ENCODE measurements at places on chromosomes 4 and X.

DNA sequence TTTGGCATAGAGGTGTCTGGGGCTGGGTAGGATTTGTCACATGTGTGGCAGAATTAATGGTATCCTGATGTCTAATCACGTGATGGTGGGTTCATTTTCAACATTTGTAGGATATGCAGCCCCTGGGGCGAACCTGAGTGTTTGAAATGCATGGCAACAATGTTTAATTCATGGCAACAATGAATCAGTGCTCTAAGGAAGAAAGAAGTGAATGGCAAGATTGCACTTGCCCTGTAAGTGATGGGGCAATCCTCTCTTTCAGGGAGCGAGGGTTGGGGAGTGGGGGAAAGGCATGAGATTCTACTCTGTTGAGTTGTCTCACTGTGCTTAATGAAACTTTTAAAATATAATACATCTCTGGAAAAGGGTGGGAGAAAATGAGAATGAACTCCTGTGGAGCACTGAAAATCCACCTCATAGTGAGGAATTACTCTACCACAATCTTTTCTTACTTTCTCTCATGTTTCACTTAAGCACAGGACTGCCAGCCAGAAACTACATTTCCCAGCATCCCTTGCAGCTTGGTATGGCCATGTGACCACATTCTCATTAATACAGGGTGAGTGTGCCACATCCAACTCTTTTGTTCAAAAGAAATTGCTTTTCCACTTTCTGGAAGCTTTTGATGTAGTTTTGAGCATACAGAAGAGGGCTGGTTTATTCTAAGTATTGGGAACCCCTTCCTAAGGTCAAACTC, 64.0 kb upstream of the PGM2 start:
- DNase-seq, result no peak

GRCh38 chrX:150410513-150410912, 47.4 kb downstream of the MAMLD1 start:
- DNase-seq, result no peak

DNA sequence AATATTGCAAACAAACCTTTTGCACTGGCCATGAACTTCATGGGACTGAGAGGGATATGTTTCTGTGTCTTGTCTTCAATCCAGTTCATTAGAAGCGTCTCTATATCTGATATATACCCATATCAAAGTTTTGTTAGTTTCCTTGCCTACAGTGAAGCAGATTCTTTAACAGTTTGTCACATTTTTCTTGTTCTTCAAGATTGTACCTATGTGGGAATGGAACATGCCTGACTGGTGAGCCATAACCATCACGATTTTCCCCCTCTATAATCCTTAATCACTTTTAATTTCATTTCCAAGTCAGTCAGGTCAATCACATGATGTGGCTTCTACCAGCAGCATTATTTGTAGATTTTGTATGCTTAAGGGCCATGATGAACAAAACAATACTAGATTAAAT, 197.1 kb upstream of the PDE5A start:
- DNase-seq, result no peak

GRCh38 chr4:112511093-112511802, 4.7 kb downstream of the NEUROG2 start:
- DNase-seq, result no peak

- no peak for DNase-seq
Measured at GRCh38 chrX:72495046-72495445, 77.6 kb downstream of the HDAC8 start.

DNA sequence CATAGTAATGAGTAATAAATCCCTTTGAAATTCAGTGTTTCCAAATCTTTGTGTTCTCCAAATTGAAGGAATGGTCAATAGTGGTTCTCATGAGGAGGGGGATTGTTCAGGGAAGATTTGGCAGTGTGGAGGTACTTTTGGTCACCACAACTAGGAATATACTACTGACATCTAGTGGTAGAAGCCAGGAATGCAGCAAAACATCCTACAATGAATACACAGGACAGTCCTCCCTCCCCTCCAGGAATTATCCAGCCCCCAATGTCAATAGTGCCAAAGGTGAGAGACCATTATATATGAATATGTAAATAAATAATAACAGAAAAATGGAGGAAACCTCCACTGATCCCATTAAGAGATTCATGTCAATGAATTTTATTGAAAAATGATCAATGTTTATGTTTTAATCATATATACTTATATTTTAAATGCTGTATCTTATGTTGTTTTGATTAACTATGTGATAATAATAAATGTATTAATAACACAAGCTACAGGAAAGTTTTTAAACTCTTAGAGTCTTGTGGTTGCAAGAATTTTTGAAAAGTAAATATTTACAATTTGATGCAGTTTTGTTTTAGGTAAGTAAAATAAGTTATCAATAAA, 14.4 kb upstream of the FAM9A start:
- DNase-seq, result no peak

DNA sequence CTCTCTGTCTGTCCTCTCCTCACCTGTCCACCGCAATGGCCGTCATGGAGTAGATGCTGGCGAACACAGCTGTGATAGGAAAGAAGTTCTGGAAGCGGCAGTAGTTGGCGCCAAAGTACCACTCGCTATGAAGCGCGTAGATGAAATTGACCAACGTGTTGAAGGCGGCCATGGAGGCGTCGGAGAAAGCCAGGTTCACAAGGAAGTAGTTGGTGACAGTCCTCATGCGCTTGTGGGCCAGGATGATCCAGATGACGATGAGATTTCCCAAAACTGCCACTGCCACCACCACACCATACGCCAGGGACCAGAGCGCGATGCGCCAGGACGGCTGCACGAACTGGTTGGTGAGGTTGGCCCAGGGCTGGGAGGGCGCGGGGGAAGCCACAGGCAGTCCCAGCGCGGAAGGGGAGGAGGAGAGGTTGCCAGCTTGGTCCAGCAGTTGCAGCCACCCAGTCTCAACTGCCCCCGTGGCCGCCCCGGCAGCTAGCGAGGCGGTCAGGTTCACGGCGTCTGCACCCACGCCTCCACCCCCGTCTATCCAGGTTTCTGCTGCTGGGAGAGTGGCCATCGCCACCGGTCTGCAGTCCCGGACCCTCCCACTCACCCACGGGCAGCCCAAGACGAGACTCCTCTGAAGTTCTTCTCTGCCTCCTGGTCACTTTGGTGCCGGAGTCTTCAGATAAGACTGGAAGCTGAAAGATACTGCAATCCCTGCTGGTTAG, 518 bp downstream of the TACR3 start:
- no peak for DNase-seq

DNA sequence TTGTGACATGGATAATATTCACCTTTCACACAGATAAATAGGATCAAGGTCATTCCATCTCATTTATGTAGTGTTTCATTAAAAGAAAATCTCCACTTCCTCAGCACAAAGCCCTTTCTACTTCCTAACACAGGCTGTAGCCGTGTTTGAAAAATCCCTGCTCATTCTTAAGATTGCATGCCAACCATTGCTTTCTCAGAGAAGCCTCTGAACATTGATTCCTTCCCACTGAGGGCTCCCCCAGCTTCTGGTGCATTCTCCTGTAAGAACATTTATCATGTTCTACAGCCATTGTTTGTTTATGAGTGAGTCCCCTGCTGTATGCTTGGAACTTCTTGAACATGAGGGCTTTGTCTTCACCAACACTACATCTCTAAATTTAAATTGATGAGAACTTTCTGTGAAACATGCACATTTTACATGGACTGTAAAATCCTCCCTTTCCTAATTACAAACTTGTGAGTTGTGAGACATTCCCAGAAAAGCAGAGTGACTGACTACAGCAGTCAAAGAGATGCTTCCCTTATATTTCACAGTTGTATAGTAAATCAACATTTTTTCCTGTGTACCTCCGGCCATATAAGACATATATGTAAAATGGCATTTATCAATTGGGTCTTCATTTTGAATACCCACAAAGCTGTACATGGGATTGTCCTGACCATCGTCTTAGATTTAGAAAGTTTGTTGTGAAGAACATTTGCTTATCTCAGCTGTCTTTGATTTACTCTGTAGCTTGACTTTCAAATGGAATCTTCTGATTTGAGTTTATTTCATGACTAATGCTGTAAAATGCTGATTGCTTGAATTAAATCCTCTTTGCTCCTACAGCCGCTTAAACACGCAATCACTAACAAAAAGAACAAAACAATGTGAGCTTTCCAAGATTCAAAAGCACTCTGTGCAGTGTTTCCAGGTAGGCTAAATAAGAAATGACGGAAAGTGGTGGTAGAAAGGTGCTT, 600.5 kb upstream of the SLIT2 start:
- no peak for DNase-seq

GRCh38 chrX:108732630-108733321, 3.6 kb downstream of the IRS4 start:
- no peak for DNase-seq

DNA sequence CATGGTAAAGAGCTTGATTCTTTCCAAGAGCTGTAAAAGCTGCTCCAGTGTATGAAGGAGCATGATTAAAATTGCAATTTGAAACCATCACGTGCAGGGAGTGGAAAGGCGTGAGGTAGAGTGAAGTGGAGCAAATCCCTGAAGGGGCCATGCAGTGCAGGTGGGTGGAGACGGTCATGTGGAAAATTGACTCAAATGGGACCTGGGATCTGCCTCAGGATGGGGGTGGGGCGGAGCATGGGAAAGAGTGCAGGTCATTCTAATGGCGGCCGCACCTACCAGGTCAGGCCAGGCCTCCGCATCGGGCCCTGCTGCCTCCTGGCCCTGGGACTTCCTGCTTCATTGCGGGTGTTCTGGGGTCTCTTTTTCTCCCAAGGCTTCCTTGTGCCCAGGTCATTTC, 25.3 kb upstream of the TRIM60 start:
- no peak for DNase-seq

DNA sequence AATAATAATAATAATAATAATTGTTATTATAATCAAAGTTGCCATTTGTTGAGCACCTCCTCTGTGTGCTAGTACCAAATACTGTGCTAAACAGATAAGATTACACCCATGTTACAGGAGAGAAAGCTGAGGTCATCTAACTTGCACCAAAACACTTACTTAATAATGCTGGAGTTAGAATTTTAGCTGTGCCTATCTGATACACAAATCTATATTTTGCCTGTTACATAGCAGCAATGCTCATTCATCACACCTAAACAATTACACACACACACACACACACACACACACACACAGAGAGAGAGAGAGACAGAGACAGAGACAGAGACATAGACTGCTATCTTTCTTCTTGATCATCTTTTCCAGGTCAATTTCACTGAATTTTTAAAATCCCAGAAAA, 170.9 kb upstream of the KLF3 start:
- DNase-seq, result no peak

DNA sequence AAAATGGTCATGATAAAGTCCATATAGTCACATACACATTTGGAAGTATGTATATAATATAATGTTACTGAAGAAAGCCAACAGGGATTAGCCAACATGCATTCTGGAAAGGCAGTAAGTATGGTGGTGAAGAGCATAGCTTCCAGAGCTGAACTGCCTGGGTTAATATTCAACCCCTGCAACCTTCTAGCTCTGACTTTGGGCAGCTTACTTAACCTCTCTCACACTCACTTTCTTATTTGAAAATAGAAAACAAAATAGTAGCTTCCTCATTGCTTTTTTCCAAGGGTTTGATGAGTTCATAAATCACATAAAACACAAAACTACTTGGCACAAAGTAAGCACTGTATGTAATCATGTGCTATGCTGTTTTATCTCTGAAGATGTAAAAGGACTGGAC, 216.4 kb downstream of the CHIC2 start:
- no peak for DNase-seq

DNA sequence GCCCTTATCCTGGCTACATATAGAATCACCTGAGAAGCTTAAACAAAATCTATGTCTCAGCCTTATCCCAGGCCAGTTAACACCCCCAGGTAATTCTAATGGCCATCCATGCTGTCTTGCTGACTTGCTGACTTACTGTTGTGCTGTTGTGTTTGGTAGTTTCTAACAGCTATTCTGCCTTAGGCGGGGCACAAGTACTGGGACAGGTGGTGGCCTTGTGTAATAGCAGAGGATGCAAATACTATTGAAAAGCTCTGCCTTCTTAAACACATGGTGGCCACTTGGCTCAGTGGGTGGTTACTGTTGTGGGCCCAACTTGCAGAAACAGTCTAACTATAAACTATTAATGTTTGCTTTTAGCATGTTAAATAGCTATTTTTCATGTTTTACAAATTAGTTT, 56.2 kb downstream of the CDS1 start:
- DNase-seq, result no peak

- no peak for DNase-seq
Measured at GRCh38 chr4:107592519-107592918, 127.5 kb downstream of the PAPSS1 start.

DNA sequence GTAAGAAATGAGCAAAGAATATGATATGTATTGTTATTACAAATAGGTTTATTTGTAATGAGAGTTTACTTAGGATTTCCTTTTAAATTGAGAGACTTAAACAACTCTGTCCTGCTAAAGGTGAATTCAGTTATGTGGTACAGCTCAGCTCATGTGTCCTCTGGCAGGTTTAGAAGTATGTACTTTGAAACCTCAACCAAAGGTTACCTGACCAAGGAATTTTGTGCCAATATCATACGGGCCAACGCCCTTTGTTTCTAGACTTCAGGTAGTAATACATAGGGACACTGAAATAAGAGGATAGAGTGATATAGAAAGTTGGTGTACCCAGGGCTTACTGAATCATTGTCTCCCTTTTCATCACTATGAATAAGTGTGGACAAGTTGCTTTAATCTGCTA, 25.7 kb downstream of the SLAIN2 start:
- DNase-seq, result no peak

GRCh38 chrX:64196606-64197005, 8.9 kb downstream of the AMER1 start:
- no peak for DNase-seq

- DNase-seq, result no peak
Measured at GRCh38 chrX:100994352-100995281, 25.1 kb downstream of the ARL13A start.

- no peak for DNase-seq
Measured at GRCh38 chr4:142778430-142778829, 67.7 kb downstream of the INPP4B start.

DNA sequence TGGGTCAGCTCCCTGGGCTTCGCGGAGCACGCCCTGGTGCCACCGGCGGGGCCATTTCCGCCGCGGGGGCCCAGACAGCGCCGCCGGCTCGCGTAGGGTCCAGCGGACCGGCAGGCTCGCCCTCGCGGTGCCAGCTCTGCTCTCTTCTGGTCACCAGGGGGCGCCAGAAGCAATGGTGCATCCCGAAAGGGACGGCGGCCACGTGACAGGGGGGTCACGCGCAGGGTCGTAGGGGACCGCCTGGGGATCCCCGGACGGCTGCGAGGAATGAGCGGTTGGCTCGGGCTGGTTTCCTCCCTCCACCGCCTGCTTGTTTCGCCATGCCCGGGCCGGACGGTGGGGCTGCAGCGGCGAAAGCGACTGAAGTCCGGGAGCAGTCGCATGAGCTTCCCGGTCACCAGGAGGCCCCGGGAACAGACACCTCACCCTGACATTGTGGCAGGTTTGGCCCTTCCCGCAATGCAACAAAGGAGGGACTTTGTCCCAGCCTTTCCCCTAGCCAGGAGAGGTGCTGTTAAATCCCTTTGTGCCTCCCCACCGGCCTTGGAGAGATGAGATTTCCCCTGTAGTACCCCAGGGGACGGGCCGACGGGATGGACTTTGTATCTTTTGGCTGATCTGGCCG, 15.8 kb downstream of the ZCCHC12 start:
- peak; percentile 4 for DNase-seq

- no peak for DNase-seq
Measured at GRCh38 chr4:99815597-99816011, 1.0 kb upstream of the DAPP1 start.

GRCh38 chrX:118627084-118627758, 100.2 kb upstream of the IL13RA1 start:
- no peak for DNase-seq

All from activated T-helper 1 cell treated with anti-CD3 and anti-CD28 coated beads, Interleukin-2, amount 50 U/mL, for 16 hours (primary cell).